NCI-H526 treated with DMSO at 0.1 percent for 48 hours (cell line): ENCODE measurements at places on chromosomes 16 and 17.

DNA sequence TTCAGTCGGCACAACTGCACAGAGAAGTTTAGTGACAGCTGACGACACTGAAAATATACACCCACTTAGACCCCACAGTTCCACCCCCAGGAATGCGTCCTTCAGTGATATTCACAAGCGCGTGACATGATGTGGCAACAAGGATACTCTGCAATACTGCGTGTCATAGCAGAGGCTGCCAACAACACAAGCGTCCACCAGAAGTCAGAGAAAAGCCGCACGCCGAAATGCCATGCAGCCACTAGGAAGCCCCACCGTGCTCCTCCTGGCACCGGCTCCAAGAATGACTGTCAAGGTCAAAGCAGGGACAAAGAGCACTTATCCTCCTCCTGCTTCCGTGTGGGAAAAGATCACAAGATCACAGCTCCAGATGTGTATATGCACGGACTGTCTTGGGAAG is 3.5 kb downstream of the ATP2A3 start:
- DNase-seq = no peak

GRCh38 chr16:25966172-25967097 is 274.7 kb downstream of the HS3ST4 start:
- no peak for DNase-seq

DNA sequence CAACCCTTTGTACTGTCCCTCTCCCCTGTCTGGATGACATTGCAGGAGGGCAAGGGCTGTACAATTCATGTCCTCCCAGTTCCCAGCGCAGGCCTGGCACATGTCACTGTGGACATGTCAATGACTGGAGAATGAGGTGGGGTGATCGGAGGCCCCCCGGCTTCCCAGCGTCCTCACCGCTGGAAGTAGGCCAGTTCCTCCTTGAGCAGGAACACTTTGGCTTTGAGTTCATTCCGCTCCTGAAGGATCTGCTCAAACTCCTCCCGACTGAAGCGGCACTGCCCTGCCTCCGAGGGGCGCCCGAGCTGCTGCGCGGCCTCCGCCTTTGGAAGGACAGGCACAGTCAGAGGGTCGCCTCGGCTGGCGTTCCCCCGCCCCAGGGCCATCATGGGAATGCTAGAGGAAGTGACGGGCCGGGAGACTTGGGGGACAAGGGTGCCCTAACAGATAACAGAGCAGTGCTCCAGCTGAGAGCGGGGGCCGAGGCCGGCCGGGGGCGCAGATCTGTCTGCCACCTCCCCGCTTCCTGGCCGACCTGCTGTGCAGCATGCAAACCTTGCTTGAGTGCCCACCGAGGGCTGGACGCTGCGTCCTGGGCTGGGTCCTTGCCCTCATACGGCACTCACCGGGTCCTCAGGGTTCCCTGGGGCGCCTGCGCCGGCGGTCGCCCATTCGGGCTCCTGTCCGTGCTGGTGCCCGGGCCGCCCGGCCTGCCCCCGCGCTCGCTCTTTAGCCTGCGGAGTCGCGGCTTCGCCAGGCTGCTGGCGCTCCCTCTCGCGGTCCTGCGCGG is 1.3 kb downstream of the RILP start:
- no peak for DNase-seq

DNA sequence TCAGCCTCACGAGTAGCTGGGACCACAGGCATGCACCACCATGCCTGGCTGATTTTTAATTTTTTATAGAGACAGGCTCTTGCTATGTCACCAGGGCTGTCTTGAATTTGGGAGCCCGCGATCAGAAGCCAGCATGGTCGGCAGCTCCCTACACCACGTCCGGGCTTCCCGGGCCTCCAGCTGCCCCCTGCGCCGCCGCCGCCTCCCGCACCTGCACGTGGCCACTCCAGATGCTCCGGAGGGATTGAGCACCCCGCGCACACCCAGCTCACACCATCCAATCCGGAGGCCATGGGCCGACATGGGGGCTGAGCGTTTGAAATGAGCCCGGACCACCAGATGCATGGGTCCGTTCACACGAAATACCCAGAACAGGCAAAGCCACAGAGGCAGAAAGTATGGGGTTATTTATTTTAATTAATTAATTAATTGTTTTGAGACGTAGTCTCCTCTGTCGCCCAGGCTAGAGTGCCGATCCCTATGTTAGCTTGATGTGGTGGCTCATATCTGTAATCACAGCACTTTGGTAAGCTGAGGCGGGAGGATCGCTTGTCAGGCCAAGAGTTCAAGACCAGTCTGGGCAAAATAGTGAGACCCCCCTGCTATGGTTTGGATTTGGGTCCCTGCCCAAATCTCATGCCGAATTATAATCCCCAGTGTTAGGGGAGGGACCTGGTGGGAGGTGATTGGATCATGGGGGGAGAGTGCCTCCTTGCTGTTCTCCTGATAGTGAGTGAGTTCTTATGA is 17.1 kb upstream of the PDXDC1 start:
- DNase-seq = no peak

GRCh38 chr17:67613961-67614360 is 103.8 kb upstream of the NOL11 start:
- no peak for DNase-seq

DNA sequence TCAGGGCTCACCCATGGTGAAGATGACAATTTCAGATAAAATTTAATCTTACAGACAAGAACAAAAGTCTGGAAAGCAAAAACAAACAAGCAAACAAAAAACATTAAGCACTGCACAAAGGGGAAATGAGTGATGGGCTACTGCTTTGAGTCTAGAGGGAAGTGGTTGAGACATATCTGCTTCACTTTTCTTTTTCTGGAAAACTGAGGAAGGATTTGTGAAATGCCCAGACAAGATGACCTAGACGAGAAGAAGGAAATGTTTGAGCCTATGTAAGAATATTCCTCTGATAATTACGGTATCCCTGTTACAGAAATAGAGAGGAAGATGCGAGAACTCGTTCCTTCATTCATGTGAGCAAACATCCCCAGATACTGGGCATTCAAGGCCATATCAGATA is 11.5 kb upstream of the HYDIN start:
- DNase-seq = no peak

DNA sequence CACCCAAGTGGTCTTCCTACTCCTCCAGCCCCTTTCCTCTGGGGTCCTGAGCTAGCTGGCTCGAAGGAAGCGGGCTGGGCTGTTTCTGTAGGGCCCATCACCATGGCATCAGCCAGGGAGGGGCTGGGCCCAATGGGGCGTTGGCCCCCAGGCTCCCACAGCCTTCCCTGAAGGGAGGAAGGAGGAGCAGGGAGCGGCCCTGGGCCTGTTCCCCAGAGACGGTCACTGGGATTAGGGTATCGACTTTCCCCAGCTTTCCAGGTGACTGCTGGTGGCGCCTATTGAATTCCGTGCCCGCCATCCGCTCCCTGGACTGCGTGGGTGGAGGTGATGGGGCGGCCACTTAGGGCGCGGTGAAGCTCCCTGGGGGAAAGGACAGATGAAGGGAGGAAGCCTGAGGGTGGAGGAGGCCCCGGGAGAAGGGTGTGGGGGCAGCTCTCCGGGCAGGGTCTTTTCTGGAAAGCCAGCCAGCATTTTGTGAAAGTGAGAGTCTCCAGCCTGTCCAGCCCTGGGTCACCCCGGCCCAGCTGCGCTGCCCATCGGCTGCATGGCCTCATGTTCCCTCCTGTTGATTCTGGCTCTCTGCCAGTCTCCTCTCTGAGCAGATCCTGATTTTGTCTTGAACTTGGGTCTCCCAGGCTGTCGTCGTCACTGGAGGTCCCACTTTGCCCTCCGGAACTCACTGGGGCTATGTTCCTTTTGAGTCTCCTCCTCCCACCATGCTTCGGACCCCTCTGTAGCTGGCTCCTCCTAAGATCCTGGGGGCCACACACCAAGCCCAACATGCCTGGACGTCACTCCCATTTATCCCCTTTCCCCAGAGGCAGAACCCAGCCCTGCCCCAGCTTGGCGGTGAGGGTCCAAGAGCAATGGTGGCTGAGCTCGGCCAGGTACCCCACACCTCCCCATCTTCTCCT is 9.8 kb downstream of the NHERF1 start:
- DNase-seq = peak; percentile 26

GRCh38 chr16:57837305-57838125 is 35.2 kb upstream of the KIFC3 start:
- DNase-seq = no peak

DNA sequence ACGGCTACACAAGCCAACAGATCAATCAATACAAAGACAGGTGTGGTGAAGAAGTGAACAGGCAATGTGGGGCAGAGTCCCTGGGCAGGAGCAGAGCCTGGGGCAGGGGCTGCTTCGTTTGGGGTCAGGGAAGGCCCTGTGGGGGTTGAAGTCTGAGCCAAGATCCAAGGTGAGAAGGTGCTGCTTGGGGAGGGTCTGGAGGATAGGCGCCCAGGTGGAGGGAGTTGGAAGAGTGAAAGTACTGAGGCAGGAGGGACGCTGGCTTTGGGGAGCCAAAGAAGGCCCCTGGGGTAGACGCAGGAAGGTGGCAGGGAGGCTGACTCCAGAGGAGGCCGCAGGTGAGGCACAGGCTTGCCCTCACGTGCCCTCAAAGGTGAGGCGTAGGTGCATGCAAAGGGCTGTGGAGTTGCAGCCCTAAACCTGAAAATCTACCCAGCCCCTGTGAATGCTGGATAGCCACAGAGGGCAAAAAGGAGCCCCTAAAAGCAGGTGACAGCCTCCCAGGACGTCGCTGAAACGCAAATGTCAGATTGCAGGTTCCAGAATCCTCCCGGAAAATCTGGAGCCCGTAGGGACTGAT is 33.3 kb downstream of the WFDC1 start:
- DNase-seq = no peak

GRCh38 chr16:16879567-16880251 is 500.8 kb downstream of the NPIPA7 start:
- DNase-seq = no peak

GRCh38 chr17:6374761-6375312 is 60.1 kb downstream of the AIPL1 start:
- no peak for DNase-seq

GRCh38 chr17:74243013-74243755 is 29.8 kb downstream of the TTYH2 start:
- DNase-seq = no peak

DNA sequence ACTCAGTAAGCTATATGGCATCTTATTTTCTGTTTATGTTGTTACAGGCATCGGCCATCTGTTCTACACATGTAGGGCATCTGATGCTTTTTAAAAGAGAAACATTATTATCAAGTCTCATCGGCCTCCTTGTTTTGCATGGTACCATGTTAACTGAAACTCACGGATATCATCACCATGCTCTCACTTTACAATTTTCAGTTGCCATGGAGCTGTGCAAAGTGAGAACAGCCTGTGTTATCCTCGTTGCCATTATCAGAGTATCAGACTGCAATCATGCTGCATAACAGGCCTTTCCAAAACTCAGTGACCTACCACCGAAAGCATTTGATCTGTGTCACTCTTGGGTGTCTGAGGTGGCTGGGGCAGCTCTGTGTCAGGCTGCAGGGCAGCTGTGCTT is 110.3 kb downstream of the C17orf67 start:
- DNase-seq = no peak

GRCh38 chr17:56610321-56610720 is 16.8 kb downstream of the NOG start:
- no peak for DNase-seq

GRCh38 chr17:69093279-69093789 is 32.6 kb upstream of the ABCA9 start:
- DNase-seq = no peak

DNA sequence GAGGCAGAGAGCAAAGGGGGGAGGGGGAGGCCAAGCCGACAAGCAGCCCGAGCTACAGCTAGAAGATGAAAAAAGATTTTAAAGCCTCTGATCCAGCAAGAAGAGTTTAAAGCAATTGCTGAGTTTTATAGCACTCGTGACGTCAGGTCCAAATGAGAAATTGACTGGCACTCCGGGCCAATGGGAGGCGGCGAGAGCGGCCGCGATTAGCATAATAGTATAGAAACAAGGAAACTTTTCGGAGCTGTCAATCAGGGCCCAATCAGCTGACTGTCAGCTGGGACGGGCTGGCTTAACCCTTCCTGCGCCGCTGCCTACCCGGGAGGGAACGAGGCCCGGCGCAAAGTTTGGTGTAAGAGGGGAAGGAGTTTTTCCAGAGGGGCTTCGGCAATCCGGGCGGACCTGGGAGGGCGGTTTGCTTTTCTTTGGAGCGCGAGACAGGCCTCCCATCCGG is at the start of gene MAF:
Gene MAF (minus strand): TSS at position 100 of the 454 bp plus-strand sequence. CDS start 835 bp downstream, outside the sequence.
- peak; percentile 23 for DNase-seq

DNA sequence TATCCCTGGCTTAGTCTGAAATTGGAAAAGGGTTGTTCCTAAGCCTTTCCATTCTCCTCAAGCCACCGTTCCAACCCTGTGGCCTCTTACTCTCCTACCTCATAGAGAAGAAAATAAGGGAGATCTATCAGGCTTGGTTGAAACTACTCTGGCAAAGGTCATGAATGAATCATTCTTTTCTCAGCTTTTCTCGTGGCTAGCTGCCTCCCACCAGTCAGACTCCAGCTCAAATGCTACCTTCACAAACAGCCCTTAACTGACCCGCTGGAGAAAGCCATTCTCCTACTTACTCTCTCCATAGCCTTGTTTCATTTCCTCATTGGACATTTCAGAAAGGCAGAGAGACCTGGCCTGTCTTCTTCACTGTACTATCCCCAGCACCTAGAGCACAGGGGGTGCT is 8.9 kb downstream of the MYH10 start:
- DNase-seq = no peak

DNA sequence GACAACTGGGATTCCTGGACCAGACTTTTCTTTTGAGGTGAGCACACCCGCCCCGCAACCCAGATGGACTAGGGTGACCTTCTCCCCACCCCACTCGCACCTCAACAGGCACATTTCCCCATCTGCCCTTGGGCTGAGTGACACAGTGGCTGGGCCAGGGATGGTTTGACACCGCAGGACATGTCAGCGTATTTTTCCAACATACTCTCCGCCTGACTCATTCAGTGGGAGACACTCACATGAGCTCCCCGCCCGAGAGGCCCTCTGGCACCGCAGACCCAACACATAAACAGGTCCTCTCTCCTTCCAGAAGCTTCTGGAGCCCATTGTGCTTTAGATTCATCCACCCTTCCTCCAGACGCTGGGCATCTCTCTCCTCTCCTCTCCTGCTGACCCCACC is 69.4 kb downstream of the ZDHHC7 start:
- no peak for DNase-seq

DNA sequence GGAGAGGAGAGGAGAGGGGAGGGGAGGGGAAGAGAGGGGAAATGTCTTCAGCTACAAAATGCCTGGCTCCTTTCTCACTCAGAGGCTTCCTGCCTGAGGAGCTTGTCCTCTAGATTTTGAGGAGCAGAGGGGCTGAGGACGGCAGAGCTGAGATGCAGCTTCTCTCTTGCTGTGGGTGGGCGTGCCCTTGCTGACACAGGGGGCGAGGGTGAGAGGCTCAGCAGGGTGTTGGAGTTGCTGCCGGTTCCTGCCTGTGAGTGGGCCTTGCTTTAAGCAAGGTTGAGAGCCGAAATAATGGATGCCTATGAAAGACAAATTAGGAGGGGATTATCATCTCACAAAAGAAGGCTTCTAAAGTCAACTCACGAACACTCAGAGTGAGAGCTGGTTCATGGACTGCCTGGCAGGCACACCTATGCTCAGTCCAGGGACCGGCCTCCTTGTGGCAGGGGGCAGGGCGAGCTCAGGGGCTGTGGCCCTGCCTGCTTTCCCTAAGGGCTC is 215.6 kb downstream of the MSI2 start:
- DNase-seq = no peak

- no peak for DNase-seq
Measured at GRCh38 chr17:64163468-64163867, 33.5 kb upstream of the ERN1 start.
